ENCODE measurements at places on chromosomes 16 and 17.

DNA sequence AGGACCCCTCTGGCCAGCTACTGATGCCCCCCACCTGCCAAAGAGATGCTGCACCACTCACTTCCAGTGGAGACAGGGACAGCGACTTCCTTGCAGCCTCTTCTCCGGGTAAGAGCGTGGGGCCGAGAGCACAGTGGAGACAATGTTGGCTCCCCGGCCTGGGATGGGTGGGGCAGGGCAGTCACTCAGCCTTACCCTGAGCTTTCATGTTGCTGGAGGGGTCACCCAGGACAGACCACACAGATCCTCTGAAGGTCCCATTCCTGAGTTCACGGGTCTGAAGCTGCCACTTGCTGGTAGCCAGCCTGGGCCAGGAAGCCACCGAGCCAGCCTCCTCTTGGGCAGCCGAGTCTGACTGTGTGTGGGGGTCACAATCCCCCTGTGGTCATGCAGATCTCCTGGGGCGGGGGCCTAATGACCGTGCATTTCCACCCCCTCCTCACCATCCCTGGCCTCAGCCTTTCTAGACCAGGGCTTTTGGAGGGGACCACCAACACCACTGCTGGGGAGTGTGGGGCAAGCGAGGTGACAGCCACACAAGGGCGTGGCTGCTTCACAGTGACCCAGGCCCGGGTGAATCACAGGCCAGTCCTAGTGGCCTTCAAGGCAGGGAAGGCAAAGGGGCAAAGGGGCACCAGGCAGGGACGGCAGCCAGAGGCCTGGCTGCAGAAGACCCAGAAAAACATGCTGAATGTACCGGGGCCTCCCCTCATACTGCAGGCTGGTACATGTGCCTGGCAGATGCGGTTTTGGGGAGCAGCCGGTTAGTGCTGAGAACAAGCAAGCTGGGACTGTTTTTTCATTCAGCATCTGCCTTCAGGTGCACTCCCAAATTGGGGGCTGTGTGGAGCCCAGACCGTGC, 10.4 kb downstream of the TAF1C start:
- no peak for DNase-seq

- peak; percentile 72 for DNase-seq
These were observed 3.6 kb downstream of the ZNF267 start for GRCh38 chr16:31876951-31877828.

DNA sequence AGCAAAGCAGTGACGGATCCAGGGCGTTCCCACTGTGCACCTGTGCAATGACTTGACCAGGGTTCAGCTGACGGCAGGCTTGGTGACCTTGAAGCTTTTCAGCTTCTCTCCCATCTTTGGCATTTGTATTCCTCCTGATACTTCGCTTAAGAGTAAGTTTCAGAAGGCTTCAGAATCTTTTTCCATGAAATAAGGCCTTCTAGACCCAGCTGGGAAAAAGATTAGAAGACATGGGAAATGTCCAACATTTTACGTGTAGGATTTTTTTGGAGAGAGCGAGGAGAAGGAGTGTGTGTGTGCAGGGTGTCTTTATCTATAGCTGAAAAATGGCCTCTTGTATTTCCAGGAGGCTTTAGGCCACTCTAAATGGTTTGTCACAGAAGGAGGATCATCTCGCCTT, 104.1 kb downstream of the BANP start:
- DNase-seq, result no peak

DNA sequence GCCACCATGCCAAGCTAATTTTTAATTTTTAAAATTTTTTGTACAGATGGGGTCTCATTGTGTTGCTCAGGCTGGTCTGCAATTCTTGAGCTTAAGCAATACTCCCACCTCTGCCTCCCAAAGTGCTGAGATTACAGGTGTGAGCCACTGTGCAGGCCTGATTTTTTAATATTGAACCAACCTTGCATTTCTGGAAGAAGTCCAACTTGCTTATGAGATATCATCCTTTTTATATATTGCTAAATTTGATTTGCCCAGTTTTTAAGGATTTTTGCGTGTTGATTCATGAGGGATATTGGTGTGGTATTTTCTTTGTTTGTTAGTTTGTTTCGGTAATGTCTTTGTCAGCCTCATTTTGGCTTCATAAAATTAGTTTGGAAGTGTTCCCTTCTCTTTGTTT, 196.4 kb downstream of the SEC14L1 start:
- no peak for DNase-seq

- DNase-seq, result no peak
These were observed 27.9 kb upstream of the C16orf95 start for GRCh38 chr16:87344931-87345631.

GRCh38 chr17:15999974-16000827, 577 bp downstream of the TTC19 start:
- DNase-seq, result peak; percentile 57

GRCh38 chr17:38564869-38565268, 40.9 kb downstream of the SRCIN1 start:
- DNase-seq, result no peak

- no peak for DNase-seq
These were observed 96.3 kb downstream of the CYLD start for GRCh38 chr16:50838165-50838564.

DNA sequence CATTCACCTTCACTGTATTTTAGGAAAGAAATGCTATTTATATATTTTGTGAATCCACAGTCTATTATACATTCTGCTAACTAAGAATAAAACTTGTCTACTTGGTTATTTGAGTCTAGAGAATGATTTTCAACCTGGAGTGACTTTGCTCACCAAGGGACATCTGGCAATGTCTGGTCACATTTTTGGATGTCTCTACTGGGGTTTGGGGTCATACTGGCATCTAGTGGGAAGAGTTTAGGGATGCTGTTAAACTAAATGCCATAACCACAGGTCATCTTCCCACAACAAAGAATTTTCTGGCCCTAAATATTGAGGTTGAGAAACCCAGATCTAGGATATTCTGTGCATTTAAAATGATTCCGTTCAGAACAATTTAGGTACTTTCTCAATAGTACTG, 26.0 kb downstream of the KCNJ16 start:
- DNase-seq, result no peak

GRCh38 chr17:16140854-16141253, 74.5 kb downstream of the NCOR1 start:
- no peak for DNase-seq

- no peak for DNase-seq
These were observed 4.0 kb downstream of the PYY start for GRCh38 chr17:43949781-43950180.

- no peak for DNase-seq
These were observed 265.9 kb downstream of the SLC39A11 start for GRCh38 chr17:72826602-72827001.

- peak; percentile 85 for DNase-seq
These were observed at the start of gene RHOT1 for GRCh38 chr17:32142038-32142856. TSS of gene RHOT1 (plus strand) at chr17:32142502. CDS start at chr17:32142693, 191 bp downstream.

- DNase-seq, result no peak
These were observed 195.3 kb downstream of the CYB561 start for GRCh38 chr17:63250830-63251229.

GRCh38 chr17:15168379-15168778, 96.7 kb downstream of the PMP22 start:
- no peak for DNase-seq

- DNase-seq, result peak; percentile 96
These were observed 523 bp downstream of the NAGLU start for GRCh38 chr17:42536372-42537155.

DNA sequence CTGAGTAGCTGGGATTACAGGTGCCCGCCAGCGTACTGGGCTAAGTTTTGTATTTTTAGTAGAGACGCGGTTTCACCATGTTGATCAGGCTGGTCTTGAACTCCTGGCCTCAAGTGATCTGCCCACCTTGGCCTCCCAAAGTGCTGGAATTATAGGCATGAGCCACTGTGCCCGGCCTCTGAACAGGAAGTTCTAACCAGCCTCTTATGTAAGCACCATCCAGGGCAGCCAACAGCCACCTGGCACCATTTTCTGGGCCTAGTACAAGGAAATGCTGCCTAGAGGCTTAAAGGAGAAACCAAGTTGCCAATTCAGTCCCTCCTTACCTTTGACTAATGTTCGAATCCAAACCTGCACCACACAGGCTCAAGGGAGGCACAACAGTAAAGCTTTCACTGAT, 8.5 kb upstream of the SLC39A11 start:
- no peak for DNase-seq

GRCh38 chr17:6303664-6304063, 131.3 kb downstream of the AIPL1 start:
- DNase-seq, result peak; percentile 25

GRCh38 chr16:69822174-69822935, 60.2 kb downstream of the WWP2 start:
- DNase-seq, result no peak

DNA sequence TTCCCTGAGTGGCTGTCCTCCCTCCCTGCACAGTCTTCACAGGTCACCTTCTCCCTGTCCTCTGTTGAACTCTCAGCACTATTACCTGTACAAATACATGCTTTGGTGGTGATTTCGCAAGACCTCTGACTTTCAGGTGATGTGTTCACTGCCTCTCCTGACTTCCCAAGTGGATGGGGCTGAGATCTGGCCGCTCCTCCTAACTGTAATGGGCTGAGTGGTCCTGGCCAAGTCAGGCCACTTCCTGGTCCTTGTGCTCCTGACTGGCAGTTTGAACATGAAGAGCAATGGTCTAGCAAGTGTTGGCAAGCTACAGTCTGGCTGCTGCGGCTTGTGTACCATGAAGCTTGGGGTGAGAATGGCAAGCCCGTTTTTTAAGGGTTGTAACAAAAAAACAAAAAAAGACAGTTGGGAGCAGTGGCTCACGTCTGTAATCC, 11.7 kb upstream of the TMED6 start:
- no peak for DNase-seq

DNA sequence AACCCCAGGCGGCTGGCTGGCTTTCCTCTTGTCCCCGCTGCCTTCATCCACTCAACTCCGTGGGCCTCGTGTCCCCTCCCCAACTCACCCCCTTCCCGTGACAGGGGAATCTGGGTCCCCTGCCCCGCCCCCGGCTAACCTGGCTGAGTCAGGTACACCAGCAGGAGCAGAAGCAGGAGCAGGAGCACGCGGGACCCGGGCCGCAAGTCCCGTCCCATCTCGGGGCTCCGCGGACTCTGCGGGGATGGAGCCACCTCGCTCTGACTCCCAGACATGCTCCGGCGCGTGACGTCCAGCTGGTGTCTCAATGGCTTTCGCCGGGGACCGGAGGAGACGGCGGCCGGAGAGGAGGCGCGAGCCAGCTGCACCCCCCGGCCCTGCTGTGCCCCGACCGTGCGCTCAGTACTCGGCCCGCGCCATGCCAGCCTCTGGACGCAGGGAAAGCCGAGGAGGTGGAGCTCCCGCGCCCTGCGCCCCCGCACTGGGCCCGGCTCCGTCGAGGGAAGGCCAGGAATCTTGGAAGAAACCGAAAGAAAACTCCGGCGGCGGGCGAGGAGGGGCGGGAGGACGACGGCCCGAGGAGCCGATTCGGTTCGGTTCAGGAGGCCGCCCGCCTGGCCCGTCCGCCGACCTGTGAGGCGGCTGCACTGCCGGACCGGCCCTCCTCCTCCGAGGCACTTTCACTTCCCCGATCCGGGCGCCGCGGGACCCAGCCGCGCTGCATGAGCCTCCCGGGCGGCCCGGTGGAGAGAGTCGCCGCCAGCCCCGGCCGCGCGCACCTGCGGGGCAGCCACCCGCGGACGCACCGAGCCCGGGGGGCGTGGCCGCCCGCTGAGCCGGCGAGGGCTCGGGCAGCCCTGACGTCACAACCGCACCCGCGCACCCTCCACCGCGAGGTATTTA, at the start of the genes CXCL16 and ZMYND15:
CXCL16 (minus strand) TSS at position 807 of the 903 bp plus-strand sequence; CDS start at position 218, 589 bp downstream.
ZMYND15 (plus strand) TSS at position 712 of the 903 bp plus-strand sequence. CDS start 716 bp downstream, outside the sequence.
- peak; percentile 83 for DNase-seq

DNA sequence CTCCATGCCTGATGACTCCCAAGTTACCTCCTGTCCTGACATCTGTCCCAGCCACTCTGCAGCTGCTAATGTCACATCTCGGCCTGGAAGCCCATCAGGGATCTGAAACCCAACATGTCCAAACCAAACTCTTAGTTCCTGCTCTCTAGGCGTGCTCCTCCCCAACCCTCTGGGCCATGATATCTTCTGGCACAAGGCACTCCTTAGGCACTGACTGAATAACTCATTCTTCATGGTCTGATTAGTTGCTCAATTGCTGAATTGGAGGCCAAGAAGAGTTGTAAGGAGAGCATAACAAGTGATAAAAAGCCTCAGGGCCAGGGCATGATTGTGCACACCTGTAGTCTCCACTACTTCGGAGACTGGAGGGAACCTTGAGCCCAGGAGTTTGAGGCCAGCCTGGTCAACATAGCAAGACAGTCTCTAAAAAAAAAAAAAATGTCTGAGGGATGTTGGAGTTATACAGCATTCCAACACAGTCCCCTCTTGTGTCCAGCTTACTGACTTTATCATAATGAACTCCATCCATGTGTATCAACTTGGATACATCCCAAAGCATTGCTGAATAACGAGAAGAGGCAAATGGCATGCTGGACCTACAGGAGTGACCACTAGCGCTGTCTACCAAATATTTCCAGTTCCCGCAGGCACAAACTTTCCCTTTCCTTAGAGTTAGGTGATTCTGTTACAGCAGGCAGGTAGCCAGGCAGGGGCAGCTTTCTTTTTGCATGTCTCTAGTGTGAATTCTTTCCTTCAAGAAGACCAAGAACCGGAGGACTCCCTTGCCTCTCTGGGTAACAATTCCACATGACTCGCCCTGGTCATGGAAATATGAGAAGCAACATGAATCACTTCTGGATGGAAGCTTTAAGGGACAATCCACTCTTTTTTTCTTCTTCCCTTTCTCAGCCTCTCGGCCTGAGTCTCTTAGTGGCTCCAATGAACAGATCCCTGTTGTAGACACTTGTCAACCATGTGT, 18.1 kb upstream of the SHCBP1 start:
- peak; percentile 50 for DNase-seq

DNA sequence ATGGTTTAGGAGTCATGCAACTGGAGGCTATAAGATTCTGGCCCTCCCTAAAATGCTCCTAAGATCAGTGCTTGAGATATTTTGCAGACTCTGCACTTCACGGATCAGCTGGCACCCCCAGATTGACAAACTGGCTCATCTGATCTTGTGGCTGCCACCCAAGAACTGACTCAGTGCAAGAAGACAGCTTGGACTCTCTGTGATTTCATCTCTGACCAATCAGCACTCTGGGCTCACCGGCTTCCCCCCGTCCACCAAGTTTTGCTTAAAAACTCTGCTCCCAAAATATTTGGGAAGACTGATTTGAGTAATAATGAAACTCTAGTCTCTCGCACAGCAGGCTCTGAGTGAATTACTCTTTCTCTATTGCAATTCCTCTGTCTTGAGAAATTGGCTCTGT, 26.3 kb upstream of the CCL2 start:
- no peak for DNase-seq

DNA sequence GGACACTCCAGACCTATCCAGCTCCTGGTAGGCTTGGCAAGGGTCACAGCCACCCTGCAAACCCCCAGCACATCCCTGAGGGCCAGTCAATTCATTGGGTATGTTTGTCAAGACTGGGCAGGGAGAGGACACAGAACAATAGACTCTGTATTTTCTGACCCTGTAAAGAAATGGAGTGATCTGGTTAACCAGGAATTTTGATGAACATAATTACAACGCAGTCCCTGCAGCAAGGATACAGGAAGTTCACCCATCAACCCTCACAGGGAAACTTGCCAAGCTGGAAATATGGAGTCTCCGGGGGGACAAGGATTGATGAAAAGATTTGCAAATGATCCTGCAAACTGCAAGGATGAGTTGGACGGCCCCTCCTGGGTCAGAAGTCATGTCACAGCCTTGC, 126.1 kb upstream of the RCVRN start:
- DNase-seq, result no peak

GRCh38 chr17:27530764-27531391, 74.6 kb downstream of the KSR1 start:
- DNase-seq, result no peak

Data from AG08396 (cell line).